ENCODE measurements at places on chromosomes 12 and 14. TPM values are rescaled to one million over a fixed set of nuclear protein-coding genes. Genes with fewer than 3 reads are reported as not detected.

Gene TSPAN31
- 55.4 TPM for total RNA-seq

DNA sequence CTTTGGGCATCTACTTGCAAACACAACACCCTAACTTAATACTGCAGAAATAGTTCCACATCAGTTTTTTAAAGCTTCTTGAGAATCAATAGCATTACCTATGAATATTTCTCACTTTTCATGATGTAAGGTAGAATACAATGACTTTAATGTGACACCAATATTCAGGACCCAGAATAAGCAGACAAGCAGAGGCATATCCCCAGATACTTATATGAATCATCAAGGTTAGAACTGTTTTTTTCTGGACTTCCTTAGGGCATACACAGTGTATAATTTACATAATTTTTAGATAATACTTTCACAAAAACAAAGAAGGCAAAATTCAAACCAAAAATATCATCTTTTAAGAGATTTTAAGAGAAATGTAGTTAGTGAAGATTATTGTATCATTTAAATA is 885.8 kb downstream of the FSCB start:
- no peaks in the 10 kb centered on the region for H3K27me3 ChIP-seq
- no peaks in the 10 kb centered on the region for H3K4me1 ChIP-seq
- H3K4me3 ChIP-seq: no peak overlapping the region
- no peak for ATAC-seq
- H3K27ac ChIP-seq: no peak overlapping the region
- H3K36me3 ChIP-seq: no peaks in the 10 kb centered on the region

Gene WNT1
- not detected for total RNA-seq

DNA sequence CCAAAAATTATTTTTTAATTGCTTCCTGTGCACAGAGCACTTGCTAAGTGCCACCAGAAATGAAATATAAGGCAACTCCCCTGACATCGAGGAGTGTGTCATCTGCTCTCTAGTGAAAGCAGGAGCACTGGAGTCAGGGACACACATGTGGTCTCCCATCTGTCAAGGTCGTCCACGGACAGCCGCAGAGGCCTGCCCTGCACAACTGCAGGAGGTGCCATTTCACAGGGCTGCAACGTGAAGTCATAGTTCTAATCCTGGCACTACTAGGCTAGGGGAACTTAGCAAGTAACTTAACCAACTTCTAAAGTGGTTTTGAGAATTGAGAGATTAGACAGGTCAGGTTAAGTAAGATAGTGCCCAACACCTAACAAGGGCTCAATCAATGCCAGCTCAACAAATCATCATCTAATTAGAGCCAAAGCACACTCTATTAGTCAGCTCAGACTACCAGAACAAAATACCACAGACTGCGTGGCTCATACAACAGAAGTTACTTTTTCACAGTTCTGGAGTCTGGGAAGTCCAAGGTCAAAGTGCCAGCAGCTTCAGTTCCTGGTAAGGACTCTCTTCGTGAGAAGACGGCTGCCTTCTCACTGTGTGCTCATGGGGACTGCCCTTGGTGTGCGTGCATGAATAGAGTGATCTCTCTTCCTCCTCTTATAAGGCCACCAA is 30.7 kb downstream of the FOXN3 start:
- H3K4me3 ChIP-seq: no peak overlapping the region
- H3K4me1 ChIP-seq: peaks cover 95% of the 10 kb centered on the region
- H3K36me3 ChIP-seq: no peaks in the 10 kb centered on the region
- H3K27ac ChIP-seq: peak overlapping the region; percentile 1
- no peak for ATAC-seq
- H3K27me3 ChIP-seq: no peaks in the 10 kb centered on the region

DNA sequence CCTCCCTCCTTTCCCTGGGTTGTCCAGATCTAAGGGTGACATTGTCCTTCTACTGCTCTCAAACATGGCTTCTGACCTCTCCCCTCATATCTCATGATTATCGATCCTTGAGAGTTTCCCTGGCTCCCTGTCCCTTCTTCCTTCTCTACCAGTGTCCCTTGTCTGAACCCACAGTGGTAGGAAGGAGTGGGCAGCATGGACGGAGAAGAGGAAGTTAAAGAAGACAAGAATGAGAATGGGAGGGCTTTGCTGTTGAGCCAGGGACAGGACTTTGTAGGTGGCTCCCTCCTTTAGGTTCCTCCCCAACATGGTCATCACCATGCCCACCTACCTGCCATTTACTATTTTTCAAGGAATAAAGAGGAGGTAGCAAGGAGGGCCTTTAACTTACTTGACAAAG is 166.7 kb downstream of the TMEM117 start:
- no peak for ATAC-seq
- H3K4me1 ChIP-seq: no peaks in the 10 kb centered on the region
- H3K27ac ChIP-seq: no peak overlapping the region
- H3K27me3 ChIP-seq: no peaks in the 10 kb centered on the region

Gene ART4
- 0.31 TPM for total RNA-seq

GRCh38 chr14:104341532-104342434 is 203.4 kb downstream of the KIF26A start:
- no peak for ATAC-seq
- H3K4me1 ChIP-seq: no peaks in the 10 kb centered on the region
- peaks cover 59% of the 10 kb centered on the region for H3K27me3 ChIP-seq
- H3K27ac ChIP-seq: no peak overlapping the region
- no peak overlapping the region for H3K4me3 ChIP-seq

Gene NRXN3
- 192 TPM for total RNA-seq

- H3K27ac ChIP-seq: no peak overlapping the region
- H3K4me1 ChIP-seq: no peaks in the 10 kb centered on the region
- peaks cover 9% of the 10 kb centered on the region for H3K27me3 ChIP-seq
- ATAC-seq: no peak
- H3K36me3 ChIP-seq: no peaks in the 10 kb centered on the region
These were observed 59.0 kb upstream of the CAPRIN2 start for GRCh38 chr12:30813525-30814294.

DNA sequence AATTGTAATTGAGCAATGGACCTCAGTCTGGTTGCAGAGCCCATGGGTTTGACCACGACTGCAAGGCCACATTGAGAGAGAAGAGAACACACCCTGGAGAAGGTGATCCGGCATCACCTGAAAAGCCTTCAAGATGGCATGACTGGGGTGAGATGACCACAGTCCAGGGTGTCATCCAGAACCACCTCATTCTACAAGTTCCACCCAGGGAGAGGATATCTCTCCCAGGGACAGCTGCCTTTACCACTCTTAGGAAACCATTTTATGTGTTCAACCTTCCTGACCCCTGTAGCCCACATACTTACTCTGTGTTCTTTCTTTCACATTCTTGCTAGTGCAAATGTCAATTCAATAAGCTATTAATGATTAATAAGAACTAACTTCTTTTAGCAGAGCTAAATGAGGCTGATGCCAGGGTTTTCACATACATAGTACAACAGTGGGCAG is 43.4 kb upstream of the CPM start:
- no peaks in the 10 kb centered on the region for H3K36me3 ChIP-seq
- peaks cover 11% of the 10 kb centered on the region for H3K4me1 ChIP-seq
- H3K27me3 ChIP-seq: no peaks in the 10 kb centered on the region
- no peak for ATAC-seq

- no peaks in the 10 kb centered on the region for H3K27me3 ChIP-seq
- peak overlapping the region; percentile 14 for H3K4me3 ChIP-seq
- H3K27ac ChIP-seq: peak overlapping the region; percentile 79
- H3K4me1 ChIP-seq: no peaks in the 10 kb centered on the region
These were observed 73.7 kb downstream of the ANKS1B start for GRCh38 chr12:99911081-99911480.

DNA sequence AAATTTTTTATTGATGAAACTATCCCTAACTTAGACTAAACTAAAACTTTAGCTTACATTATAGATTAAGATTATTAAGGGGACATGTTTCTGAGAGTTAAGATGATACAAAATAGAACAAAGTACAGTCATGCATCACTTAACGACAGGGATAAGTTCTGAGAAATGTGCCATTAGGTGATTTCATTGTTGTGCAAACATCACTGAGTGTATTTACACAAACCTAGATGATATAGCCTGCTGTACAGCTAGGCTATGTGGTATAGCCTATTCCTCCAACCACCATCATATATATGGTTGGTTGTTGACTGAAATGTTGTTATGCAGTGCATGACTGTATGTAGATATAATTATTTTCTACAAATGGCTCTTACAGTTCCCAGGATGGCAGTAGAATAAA is 46.5 kb downstream of the ATP6V1D start:
- H3K36me3 ChIP-seq: peaks cover 10% of the 10 kb centered on the region
- no peaks in the 10 kb centered on the region for H3K27me3 ChIP-seq
- no peak overlapping the region for H3K27ac ChIP-seq
- no peak for ATAC-seq

DNA sequence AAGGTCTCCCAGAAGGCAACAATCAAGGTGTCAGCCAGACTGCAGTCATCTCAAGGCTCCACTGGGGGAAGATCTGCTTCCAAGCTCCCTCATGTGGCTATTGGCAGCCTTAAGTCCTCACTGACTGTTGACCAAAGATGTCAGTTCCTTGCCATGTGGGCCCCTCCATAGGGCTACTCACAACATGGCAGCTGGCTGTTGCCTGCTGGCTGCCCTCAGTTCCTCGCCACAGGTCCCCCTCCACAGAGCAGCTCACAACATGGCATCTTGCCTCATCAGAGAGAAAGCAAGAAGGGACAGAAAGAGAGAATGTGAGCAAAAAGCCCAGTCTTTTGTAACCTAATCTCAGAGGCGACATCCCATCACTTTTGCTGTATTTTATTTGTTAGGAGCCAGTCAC is 34.4 kb upstream of the EGLN3 start:
- H3K27ac ChIP-seq: no peak overlapping the region
- no peaks in the 10 kb centered on the region for H3K4me1 ChIP-seq
- no peaks in the 10 kb centered on the region for H3K36me3 ChIP-seq

GRCh38 chr12:75505706-75506312 is 5.6 kb downstream of the KRR1 start:
- no peak for ATAC-seq
- H3K4me1 ChIP-seq: peaks cover 32% of the 10 kb centered on the region
- H3K4me3 ChIP-seq: no peak overlapping the region
- H3K36me3 ChIP-seq: no peaks in the 10 kb centered on the region
- no peak overlapping the region for H3K27ac ChIP-seq

DNA sequence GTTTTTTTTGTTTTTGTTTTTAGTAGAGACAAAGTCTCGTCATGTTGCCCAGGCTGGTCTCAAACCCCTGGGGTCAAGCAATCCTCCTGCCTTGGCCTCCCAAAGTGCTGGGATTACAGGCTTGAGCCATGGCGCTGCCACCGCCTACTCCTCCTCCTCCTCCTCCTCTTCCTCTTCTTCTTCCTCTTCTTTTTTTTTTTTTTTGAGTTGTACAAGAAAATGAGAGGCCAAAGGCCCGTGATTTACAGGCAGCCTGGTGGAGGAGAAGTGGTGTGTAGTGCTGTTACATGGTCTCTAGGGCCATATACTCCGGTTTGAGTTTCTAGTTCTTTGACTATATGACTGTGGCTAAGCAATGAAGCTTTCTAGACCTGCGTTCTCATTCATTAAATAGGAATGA is 29.6 kb upstream of the SPPL3 start:
- no peak overlapping the region for H3K27ac ChIP-seq
- no peaks in the 10 kb centered on the region for H3K36me3 ChIP-seq
- H3K27me3 ChIP-seq: peaks cover 20% of the 10 kb centered on the region
- ATAC-seq: no peak

GRCh38 chr12:96106137-96106536 is 70.8 kb upstream of the LTA4H start:
- H3K27ac ChIP-seq: no peak overlapping the region
- no peaks in the 10 kb centered on the region for H3K36me3 ChIP-seq

Gene TAS2R7
- not detected for total RNA-seq

Gene FGF6
- total RNA-seq: not detected

Gene TEAD4
- total RNA-seq: 24.7 TPM

Gene STON2
- total RNA-seq: 11.5 TPM

Gene WDHD1
- 3.5 TPM for total RNA-seq

DNA sequence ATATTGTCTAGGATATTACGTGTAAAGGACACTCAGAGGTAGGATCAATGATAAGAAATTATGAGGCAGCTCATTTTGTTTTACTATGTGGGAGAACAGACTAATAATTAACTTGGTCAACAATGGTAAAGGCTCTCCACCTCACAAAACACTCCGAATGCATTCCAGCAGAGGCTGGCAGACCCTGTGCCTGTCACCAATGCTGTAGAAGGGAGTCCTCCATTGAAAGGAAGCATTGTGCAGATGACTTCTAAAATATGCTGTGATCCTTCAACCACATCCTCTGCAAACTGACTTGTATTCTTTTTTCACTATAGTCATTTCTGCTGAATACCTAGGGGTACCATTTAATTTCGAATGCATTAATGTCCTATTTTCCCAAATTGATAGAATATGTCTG is 119.6 kb upstream of the EEA1 start:
- H3K36me3 ChIP-seq: no peaks in the 10 kb centered on the region
- peaks cover 2% of the 10 kb centered on the region for H3K4me1 ChIP-seq
- no peaks in the 10 kb centered on the region for H3K27me3 ChIP-seq
- no peak overlapping the region for H3K4me3 ChIP-seq
- H3K27ac ChIP-seq: no peak overlapping the region

- no peaks in the 10 kb centered on the region for H3K36me3 ChIP-seq
- peak; percentile 46 for ATAC-seq
- no peak overlapping the region for H3K4me3 ChIP-seq
These were observed 63.0 kb upstream of the BTG1 start for GRCh38 chr12:92208613-92209121.
